ENCODE measurements at places on chromosomes 11 and 22.

DNA sequence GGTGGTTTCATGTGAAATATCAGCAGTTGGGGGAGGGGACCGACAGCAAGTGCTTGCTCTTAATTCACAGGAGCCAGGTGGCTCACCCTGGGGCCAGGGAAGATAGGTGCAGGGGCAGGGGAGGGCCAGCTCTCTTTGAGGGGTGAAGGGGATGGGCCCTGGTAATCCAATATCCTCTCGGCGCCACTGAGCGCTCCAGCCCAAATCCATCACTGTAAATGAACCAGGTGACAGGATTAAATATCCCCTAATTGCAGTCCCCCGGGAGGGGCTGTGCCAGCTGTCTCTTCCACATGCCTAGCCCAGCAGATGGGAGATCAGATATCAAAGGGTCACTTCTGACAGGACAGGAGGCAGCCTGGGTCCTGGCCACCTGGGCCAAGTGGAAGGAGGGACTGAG lies 531.8 kb upstream of the CADM1 start:
- no peak for DNase-seq

- no peak for DNase-seq
These were observed 49.0 kb upstream of the BMAL1 start for GRCh38 chr11:13228572-13228971.

DNA sequence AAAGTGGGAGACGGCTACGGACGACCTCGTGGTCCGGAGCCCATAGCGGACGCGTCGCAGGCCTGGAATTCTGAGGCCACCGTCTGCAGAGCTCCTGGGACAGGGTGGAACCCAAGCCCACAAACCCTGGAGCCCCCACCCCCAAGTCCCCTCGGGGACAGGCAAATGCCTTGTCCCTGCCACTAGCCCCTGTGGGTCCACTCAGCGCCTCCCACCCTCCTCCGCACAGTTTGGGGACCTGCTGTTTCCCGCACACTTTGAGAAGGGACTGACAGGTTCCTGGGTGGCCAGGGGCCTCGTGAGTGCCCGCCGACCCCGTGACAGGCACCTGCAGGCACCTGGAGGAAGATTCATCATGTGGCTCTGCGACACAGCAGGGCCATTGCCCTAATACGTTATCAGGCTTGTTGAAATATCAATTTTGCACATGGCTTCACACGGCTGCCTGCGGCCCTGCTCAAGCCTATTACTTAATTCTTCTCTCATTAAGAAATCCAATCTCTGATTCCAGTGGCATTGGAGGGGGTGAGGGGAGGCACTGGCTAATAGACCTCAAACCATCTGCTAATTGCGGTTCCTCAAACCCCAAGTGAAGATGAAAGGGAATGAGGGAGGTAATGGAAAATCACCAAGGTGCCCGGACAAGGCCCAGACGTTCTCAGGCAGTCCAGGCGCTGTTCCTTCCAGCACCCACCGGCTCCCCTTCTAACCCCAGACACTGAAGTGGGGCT lies 672.5 kb downstream of the BRD1 start:
- no peak for DNase-seq

- no peak for DNase-seq
These were observed 191.1 kb downstream of the TMEM135 start for GRCh38 chr11:87228820-87229219.

DNA sequence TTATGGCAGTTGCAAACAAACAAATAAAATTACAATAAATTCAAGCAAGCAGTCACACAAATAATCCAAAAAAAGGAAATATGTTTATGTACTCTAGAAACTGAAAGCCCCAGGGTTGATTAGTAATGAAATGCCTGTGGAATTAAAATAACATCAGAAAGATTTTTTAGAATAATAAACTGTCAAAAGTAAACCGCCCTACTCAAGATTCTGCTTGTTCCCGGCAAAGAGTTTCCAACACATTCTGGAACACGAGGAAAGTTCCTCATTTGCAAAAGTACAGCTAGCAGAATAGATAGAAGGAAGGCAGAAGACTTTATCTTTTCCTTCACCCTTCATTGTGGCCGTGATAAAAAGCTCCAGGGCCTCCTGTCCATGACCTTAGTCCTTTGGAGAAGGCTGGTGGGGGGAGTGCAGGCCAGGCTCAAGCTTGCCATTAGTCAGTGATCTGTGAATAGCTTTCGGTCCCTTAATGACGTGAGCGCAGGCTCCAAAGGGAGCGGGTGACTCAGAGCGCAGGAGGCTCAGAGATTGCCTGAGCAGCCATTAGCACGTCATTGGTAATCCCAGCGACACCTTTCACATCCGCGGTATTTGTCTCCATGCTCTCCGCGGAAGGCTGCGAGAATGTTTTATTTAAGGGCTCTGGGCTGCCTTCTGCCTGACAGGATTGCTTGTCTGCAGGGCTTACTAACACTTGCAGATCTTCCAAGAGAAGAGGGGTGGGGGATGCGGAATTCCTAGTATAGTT lies 458.3 kb downstream of the METTL15 start:
- DNase-seq: no peak

GRCh38 chr11:120337355-120338106 lies 1.3 kb downstream of the ARHGEF12 start:
- no peak for DNase-seq

DNA sequence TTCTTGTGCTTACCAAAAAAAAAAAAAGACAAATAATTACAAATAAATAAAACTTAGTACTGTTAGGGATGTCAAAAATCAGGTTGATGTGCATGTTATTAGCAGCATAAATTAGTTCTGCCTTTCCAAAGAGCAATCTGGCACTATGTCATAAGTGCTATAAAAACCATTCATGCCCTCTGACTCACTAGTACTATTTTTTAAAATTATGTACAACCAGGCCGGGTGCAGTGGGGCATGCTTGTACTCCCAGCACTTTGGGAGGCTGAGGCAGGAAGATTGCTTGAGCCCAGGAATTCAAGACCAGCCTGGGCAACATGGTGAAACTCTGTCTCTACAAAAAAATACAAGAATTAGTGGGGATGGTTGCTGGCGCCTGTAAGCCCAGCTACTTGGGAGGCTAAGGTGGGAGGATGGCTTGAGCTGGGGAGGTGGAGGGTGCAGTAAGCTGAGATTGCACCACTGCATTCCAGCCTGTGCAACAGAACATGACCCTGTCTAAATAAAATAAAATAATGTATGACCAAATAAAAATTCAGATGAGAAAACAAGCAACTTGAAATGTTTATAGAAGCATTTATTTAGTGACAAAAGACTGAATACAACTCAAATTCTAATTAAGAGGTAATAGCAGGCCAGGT lies 25.3 kb downstream of the UEVLD start:
- no peak for DNase-seq

DNA sequence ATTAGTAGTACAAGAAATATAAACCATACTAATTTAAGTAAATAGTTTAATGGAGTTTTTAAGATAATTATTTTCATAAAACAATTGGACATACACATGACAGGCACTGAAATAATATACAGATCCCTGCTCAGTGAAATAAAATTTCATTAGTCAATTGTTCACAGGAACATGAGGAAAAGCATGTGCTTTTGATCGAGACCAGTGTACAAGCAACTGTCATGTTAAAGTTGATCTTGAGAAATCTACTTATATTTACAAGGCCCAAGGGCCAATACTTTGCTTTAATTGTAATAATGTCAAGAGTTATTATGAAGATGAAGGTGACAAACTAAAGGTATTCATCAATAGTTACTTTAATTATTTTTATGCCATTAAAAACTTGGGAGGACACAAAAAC lies 792.7 kb upstream of the LUZP2 start:
- DNase-seq: no peak

- no peak for DNase-seq
These were observed 70.0 kb downstream of the STIM1 start for GRCh38 chr11:3925513-3925912.

GRCh38 chr11:122440811-122441665 lies 214.5 kb upstream of the UBASH3B start:
- no peak for DNase-seq

DNA sequence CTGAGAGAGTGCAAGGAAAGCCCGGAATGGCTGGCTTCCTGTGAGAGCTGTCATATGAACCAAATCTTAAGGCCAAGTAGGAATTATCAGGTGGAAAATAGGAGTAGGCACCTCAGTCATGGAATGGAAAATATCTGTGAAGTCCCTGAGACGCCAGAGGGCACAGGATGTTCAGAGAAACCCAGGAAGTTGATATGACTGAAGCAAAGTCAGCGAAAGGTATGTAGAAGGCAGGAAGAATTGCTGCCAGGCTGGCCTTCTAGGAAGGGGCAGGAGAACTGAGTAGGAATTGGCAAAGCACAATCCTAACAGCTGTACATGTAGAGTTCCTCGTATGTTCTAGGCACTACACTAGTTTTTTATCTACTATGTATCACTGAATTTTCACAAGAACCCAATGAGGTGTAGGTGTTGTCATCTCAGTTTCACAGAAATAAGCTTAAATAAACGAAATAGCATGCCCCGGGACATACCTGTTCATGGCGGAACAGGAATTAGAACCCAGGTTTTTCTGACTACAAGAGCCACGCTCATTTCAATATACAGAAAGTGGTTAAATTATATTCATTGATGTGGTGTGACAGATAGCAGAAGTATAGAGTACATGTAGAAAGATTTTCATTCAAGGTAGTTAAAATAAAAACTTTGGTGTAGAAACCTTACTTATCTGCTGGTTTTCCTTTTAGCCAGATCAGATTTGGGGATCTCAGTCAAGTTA lies 17.0 kb downstream of the HMGXB4 start:
- no peak for DNase-seq

- DNase-seq: no peak
These were observed 105.4 kb downstream of the PDE2A start for GRCh38 chr11:72568861-72569260.

- no peak for DNase-seq
These were observed 22.1 kb upstream of the BDNF start for GRCh38 chr11:27722117-27722952.

DNA sequence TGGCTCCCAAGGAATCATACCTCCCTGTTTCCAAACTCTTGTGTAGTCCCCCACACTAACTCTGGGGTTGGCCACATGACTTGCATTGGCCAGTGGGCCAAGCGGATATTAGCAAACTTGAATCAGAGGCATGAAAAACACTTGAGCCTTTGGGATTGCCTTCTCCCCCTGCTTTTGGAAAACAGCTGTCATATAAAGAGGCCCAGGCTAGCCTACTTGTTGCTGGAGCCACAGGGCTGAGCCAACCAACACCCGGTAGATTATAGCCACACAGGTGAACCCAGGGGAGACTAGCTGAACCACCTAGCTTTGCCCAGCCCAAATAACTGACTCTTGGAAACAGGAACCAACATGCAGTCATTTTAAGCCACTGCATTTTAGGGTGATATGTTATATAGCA lies 354.8 kb downstream of the TENM4 start:
- no peak for DNase-seq

- DNase-seq: no peak
These were observed 2.2 kb downstream of the CPT1B start for GRCh38 chr22:50576070-50576469.

DNA sequence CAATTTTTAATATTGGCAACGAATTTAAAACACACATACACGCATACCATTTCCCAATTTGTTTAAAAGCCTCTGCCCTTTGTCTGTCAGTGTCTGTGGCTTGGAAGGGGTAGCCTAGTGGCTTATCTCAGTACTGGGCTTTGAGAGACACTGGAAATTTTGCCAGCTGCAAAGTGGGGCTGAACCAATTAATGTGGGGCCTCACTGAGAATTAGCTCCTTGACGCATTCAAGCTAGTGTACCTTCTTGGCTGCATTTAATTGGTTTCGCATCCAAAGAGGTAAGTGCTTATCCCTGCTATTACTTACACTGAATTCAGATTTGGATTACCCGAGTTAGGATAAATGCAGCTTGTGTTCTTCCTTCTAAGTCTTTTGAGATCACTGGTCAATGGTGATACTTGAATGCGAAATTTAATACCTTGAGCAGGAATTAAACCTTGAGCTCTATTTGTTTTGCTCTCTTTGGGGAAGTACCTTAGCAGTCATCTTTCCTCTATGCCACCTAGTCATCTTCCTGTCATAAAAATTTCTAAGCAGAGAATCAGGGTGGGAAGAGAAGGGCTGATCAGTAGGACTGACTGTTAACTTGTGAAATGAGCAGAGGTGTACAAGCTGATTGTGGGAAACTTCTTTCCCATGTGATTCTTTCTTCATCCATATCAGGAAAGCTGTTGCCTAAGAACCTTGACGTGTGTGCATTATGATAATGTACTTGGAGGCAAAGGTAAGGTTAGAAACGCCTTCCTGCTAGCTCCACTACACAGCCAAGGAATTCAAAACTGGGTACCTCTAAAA lies 187.7 kb upstream of the E2F8 start:
- DNase-seq: no peak

DNA sequence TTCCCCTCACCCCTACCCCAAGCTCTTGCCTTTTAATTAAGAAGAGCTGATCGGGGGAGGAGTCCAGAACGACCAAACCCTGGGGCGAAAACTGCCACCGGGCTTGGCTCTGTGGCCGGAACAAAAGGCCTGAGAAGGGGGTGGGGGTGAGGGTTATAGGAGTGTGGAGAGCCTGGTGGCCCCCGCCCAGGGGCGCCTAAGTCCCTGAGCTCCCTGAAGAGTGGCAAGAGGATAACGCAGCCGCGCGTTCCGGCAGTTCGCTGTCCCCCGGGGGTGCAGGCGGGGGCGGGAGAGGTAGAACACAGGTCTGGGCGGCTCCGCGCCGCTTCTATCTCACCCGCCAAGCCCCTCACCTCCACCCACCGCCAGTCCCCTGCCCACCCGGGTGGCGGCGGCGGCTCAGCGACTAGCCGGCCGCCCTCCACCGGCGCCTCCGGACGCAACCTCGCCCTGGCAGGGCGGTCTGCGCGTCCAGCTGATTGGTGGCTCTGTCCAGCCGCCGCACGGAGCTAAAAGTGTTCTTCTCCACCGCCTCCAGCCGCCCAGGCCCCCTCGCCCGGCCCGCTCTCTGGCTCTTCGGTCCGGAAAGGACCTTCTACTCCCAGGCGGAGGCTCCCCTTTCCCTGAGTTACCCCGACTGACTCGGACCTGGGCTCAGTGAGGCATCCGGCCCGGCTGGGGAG lies 18.7 kb upstream of the BDNF start:
- DNase-seq: no peak

DNA sequence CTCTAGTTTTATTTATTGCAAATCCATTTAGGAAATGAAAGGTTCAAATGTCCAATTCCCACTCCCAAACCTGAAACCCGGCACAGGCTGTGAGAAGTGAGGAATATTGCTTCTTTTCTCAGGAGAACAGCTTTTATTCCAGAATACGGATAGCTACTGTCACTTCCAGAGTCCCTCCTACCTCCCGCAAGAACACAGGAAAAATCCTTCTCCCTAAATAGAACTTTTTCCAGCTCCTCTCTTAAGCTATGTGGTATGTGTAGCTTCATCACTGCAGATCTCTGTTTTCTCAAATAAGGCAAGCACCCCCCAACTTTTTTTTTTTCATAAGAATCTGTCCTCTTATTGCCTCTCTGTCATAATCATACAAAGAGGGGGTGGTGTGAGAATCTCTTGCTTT lies 126.8 kb downstream of the LARGE1 start:
- DNase-seq: no peak

DNA sequence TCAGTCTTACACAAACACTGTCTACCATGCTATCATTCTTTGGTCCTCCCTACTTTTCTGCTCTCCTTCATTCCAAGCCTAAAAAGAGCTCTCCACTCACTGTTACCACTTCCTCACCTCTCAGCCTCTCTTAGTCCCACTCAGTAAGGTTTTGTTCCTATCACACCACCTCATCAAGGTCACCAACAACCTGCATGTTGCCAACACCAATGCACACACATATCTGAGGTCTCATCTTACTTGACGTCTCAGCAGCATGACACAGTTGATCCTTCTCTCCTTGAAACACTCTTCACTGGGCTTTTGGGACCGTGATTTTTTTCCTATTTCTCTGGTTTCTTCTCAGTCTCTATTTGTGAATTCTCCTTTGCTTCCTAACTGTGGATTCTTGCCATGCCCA lies 8.1 kb downstream of the PISD start:
- DNase-seq: no peak

GRCh38 chr11:76671237-76671592 lies 668 bp upstream of the LRRC32 start:
- no peak for DNase-seq

Measured in stimulated activated CD4-positive, alpha-beta T cell treated with anti-CD3 and anti-CD28 coated beads, Interleukin-15, amount 100 ng/mL, for 48 hours (primary cell).